Stomach (tissue), 19 donors: ENCODE measurements at places on chromosomes 4 and X. TPM values are rescaled to one million over a fixed set of nuclear protein-coding genes. Genes with fewer than 3 reads are reported as not detected.
A peak's percentile ranks its signal among the peaks of the same experiment; 100 is the strongest.

DNA sequence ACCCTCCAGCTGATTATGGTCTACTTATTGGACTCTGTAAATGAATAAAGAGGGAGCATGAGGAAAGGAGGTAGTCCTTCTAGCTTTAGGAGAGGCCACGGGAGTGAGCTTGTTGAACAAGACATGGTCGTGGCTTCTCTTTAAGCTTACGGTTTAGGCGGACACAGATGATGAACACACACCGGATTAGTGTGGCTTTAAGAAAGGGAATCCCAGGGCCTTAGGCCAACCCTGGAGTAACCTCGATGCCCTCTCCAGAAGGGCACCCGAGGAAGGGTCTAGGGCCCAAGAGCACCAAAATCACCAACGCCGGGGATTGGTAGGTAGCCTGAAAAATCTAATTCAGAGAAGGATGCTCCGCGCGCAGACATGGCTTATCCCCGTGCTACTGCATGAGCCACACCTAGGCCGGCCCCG lies 39.4 kb downstream of the ERVMER34-1 start:
- DNase-seq = no peak
- no peaks in the 10 kb centered on the region for H3K27me3 ChIP-seq
- peak overlapping the region; percentile 81 for H3K4me3 ChIP-seq
- peaks cover 23% of the 10 kb centered on the region for H3K4me1 ChIP-seq

DNA sequence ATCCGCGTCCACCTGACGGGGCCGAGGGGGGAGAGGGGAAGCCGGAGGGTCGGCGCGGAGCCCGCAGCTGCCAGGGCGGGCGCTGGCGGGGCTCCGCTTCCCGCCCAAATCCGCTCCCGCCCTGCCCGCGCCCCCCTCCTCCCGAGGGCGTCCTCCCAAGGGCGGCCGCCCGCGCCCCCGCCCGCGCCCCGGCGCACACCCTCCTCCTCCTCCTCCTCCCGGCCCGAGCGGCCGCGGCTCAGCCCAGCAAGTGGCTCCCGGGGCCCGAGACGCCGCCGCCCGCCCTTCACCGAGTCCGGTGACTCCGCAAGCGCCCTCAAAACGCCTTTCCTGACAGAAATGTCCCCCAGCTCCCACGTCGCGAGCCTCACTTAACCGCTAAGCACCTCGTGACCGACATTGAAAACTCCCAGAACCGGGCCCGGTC lies 487 bp downstream of the HMGB2 start:
- H3K4me3 ChIP-seq = peak overlapping the region; percentile 73
- H3K36me3 ChIP-seq = peaks cover 36% of the 10 kb centered on the region
- H3K27ac ChIP-seq = peak overlapping the region; percentile 98
- no peaks in the 10 kb centered on the region for H3K27me3 ChIP-seq
- peaks cover 27% of the 10 kb centered on the region for H3K4me1 ChIP-seq

GRCh38 chr4:150219841-150220240 lies 141.6 kb downstream of the DCLK2 start:
- no peaks in the 10 kb centered on the region for H3K36me3 ChIP-seq
- no peak overlapping the region for H3K27ac ChIP-seq
- H3K4me1 ChIP-seq = peaks cover 13% of the 10 kb centered on the region
- H3K27me3 ChIP-seq = no peaks in the 10 kb centered on the region
- H3K4me3 ChIP-seq = no peak overlapping the region
- DNase-seq = no peak

GRCh38 chr4:156718226-156718625 lies 253.4 kb downstream of the PDGFC start:
- H3K27ac ChIP-seq = no peak overlapping the region
- no peaks in the 10 kb centered on the region for H3K4me1 ChIP-seq
- no peaks in the 10 kb centered on the region for H3K27me3 ChIP-seq
- H3K36me3 ChIP-seq = no peaks in the 10 kb centered on the region
- DNase-seq = no peak

GRCh38 chr4:101321481-101322042 lies 25.8 kb downstream of the PPP3CA start:
- DNase-seq = no peak
- peaks cover 31% of the 10 kb centered on the region for H3K4me1 ChIP-seq
- no peaks in the 10 kb centered on the region for H3K27me3 ChIP-seq
- no peak overlapping the region for H3K27ac ChIP-seq
- H3K4me3 ChIP-seq = no peak overlapping the region
- no peaks in the 10 kb centered on the region for H3K36me3 ChIP-seq

DNA sequence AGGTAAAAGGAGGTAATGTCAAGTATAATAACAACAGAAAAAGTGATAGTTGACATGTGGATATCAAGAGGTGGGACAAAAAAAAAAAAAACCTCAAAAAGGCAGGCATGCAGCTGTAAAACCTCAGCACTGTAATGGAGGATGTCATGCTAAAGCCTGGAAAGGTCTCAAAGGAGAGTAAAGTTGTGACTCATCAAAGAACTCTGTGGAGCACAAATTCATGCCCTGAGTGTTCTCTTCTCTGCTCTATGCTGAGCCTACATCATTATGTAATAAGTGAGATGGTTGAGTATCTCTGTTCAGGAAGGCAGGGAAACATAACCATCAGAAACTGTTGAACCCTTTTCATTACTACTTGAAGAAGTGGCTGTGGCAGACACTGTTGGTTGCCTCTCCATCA lies 597.8 kb downstream of the BCOR start:
- H3K27me3 ChIP-seq = peaks cover 6% of the 10 kb centered on the region
- no peaks in the 10 kb centered on the region for H3K36me3 ChIP-seq
- H3K4me1 ChIP-seq = no peaks in the 10 kb centered on the region
- no peak overlapping the region for H3K27ac ChIP-seq
- H3K4me3 ChIP-seq = no peak overlapping the region

GRCh38 chr4:176718881-176719280 lies 73.8 kb downstream of the VEGFC start:
- no peaks in the 10 kb centered on the region for H3K27me3 ChIP-seq
- DNase-seq = no peak
- H3K4me3 ChIP-seq = no peak overlapping the region
- no peaks in the 10 kb centered on the region for H3K36me3 ChIP-seq
- H3K4me1 ChIP-seq = no peaks in the 10 kb centered on the region
- no peak overlapping the region for H3K27ac ChIP-seq

GRCh38 chrX:41515376-41515775 lies 68.2 kb downstream of the NYX start:
- H3K27ac ChIP-seq = no peak overlapping the region
- no peaks in the 10 kb centered on the region for H3K4me1 ChIP-seq
- no peaks in the 10 kb centered on the region for H3K27me3 ChIP-seq
- H3K36me3 ChIP-seq = no peaks in the 10 kb centered on the region
- no peak for DNase-seq
- no peak overlapping the region for H3K4me3 ChIP-seq

DNA sequence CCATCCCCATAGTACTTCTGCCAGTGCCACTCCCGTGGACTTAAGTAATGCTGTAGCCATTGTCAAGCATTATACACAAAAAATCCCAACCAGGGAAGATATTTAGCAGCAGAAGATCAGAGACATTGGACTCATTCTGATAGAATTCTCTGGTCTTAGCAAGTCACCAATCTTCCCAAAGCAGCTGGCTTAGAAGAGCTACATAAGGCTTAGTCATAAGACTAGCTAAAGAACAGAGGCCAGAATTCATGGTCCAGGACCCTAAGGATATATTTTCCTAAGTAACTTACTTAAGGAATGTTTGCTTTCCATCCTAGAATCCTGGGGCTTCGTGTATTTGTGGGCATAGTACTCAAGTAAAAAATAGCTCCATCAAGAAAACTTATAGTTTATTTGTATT lies 100.3 kb upstream of the SLIT2 start:
- H3K36me3 ChIP-seq = no peaks in the 10 kb centered on the region
- H3K27ac ChIP-seq = no peak overlapping the region
- DNase-seq = no peak
- no peaks in the 10 kb centered on the region for H3K27me3 ChIP-seq
- no peaks in the 10 kb centered on the region for H3K4me1 ChIP-seq

- DNase-seq = no peak
- H3K27me3 ChIP-seq = no peaks in the 10 kb centered on the region
- no peaks in the 10 kb centered on the region for H3K36me3 ChIP-seq
- no peaks in the 10 kb centered on the region for H3K4me1 ChIP-seq
Observed at GRCh38 chrX:28177202-28177601, 196.0 kb upstream of the DCAF8L1 start.

GRCh38 chr4:53647547-53647946 lies 56.3 kb upstream of the LNX1 start:
- H3K4me1 ChIP-seq = peaks cover 36% of the 10 kb centered on the region
- H3K27ac ChIP-seq = no peak overlapping the region
- no peak for DNase-seq
- H3K4me3 ChIP-seq = no peak overlapping the region
- H3K27me3 ChIP-seq = no peaks in the 10 kb centered on the region

DNA sequence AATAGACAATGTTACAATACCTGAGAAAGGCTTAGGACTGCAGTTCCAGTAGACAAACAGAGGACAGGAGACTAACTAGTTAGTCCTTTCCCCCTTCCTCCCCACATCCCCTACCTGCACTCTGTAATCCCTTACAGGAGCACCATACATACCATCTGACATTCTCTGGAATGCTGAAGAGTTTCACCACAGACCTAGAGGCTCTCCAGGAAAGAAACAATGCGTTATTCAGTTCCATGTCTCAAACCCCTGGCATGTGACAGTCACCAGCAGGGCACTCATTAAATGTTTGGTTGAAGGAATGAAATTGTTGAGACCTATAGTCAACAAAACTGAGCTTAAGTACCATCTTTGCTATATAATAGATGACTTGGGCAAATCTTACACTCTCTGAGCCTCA lies 100.2 kb upstream of the USP38 start:
- DNase-seq = no peak
- H3K27ac ChIP-seq = no peak overlapping the region
- no peaks in the 10 kb centered on the region for H3K4me1 ChIP-seq
- no peak overlapping the region for H3K4me3 ChIP-seq

GRCh38 chr4:155639704-155640523 lies 26.7 kb upstream of the GUCY1A1 start:
- H3K27me3 ChIP-seq = no peaks in the 10 kb centered on the region
- no peaks in the 10 kb centered on the region for H3K36me3 ChIP-seq
- H3K4me3 ChIP-seq = no peak overlapping the region
- H3K4me1 ChIP-seq = no peaks in the 10 kb centered on the region
- peak; percentile 44 for DNase-seq
- no peak overlapping the region for H3K27ac ChIP-seq

- H3K27ac ChIP-seq = no peak overlapping the region
- no peak for DNase-seq
Observed at GRCh38 chrX:150094375-150094774, 156.1 kb upstream of the EOLA2 start.

DNA sequence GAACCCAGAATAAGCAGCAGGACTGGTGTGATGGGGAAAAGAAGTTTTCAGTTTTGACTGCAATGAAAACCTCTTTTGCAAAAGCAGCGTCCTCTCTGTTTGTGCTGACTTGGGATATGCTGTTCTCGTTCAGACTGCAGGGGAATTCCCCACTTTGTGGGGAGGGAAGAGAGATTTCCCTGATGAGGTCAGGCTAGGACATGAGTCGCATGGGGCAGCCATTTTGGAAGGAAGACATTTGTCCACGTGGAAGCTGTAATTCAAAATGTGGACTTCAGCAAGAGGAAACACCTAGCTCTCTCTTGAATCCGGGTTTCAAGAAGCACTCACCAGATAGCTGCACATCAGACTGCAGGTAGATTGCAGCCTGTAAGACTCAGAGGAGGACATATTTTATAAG lies 39.3 kb downstream of the ING2 start:
- no peak for DNase-seq
- H3K27ac ChIP-seq = no peak overlapping the region
- H3K36me3 ChIP-seq = no peaks in the 10 kb centered on the region

DNA sequence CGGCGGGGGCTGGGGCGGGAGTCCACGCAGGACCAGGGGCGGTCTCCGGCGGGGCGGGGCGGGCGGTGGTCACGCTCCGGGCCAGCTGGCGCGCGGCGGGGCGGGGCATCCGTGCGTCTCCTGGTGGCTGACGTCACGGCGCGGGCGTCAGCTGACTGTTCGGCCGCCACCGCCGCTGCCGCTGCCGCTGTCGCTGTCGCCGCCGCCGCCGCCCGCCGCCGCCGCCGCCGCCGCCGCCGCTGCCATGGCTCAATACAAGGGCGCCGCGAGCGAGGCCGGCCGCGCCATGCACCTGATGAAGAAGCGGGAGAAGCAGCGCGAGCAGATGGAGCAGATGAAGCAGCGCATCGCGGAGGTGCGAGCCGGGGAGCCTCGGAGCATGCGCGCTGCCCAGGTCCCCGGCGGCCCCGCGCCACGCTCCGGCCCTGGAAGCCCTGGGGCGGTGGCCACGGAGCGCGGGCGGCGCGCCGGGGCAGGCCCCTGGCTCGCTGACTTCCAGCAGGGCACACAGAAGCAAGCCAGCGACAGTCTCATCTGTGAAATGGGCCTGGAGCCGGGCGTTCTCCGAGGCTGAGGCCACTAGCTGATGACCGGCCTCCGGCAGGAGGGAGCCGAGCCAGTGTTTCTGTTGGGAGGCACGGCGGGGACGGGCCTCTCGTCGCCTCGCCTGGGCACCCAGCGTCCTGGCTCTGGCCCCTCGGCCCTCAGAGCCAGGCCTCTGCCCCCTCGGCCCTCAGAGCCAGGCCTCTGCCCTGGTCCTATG lies at the start of gene FAM50A:
FAM50A (plus strand) TSS at position 150 of the 763 bp plus-strand sequence; CDS start at position 245, 95 bp downstream.
- peak within 1 kb of the TSS; percentile 90 for H3K27ac ChIP-seq
- peaks cover 23% of the 10 kb centered on the region for H3K4me1 ChIP-seq
- H3K27me3 ChIP-seq = no peaks in the 10 kb centered on the region
- DNase-seq = peak; percentile 82

DNA sequence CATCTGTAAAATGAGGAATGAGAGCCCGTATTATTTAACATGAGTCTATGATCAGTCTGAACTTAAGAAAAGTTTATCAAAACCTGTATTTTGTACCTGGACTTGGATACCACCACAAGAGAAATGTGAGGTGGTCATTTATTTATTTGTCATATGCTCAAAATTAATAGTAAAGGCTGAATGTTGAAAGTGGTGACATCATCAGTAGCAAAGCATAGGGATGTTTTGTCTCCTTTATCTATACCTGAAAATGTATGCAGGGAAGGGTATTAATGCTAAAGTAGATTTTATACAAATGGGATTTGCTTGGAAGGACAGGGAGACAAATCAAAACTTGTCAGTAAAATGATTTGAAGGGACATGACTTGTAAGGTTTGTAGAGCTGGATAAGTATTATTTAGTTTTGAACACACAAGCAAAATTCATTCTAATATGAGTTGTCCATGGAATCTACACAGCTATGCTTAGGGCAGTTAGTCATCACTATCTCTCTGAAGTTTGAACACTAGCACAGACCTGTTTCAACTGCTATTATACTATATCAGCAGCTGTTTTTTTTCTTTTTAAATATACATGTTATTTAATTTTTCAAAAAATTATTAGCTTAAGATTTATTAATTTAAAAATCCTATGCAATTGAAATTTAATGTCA lies 52.4 kb upstream of the GUCY1A1 start:
- no peak for DNase-seq
- no peak overlapping the region for H3K4me3 ChIP-seq
- no peak overlapping the region for H3K27ac ChIP-seq
- H3K27me3 ChIP-seq = no peaks in the 10 kb centered on the region
- no peaks in the 10 kb centered on the region for H3K36me3 ChIP-seq
- no peaks in the 10 kb centered on the region for H3K4me1 ChIP-seq

GRCh38 chr4:3419836-3420605 lies 21.7 kb upstream of the HGFAC start:
- peaks cover 97% of the 10 kb centered on the region for H3K36me3 ChIP-seq
- DNase-seq = no peak
- H3K27ac ChIP-seq = no peak overlapping the region
- H3K27me3 ChIP-seq = no peaks in the 10 kb centered on the region
- H3K4me3 ChIP-seq = no peak overlapping the region

ABLIM2 gene
- 5.2 TPM for total RNA-seq

ZAR1 gene
- total RNA-seq = not detected

GASK1B gene
- 19.3 TPM for total RNA-seq

MTTP gene
- not detected for total RNA-seq

DSPP gene
- total RNA-seq = not detected

F8A2 gene
- total RNA-seq = not detected

SPANXB1 gene
- total RNA-seq = not detected

CSN1S1 gene
- total RNA-seq = not detected

HPGD gene
- 53.6 TPM for total RNA-seq

PLAC8 gene
- 24.9 TPM for total RNA-seq

STATH gene
- not detected for total RNA-seq

COL4A5 gene
- 76.8 TPM for total RNA-seq

PAGE5 gene
- not detected for total RNA-seq
